Ecto neural progenitor cell (in vitro differentiated cells): ENCODE measurements at places on chromosomes 2 and 18.

DNA sequence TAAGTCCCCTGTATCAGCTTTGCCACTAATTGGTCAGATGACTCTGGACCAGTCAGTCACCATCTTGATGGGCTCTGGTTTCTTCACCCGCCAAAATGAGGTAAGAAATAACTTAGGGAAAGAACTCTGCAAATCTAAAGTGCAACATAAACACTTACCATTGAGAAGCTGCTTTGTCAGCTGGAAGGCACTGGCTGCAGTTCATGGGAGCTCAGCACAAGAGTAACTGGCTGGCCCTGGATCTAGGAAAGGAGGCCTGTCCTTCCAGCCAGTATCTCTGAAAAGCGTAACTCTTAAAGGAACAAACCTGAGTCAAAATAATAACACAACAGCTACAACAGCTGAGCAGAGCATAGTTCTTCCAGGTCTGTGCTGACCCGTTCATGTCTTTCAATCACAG is 123.9 kb downstream of the CACNB4 start:
- no peak for DNase-seq

DNA sequence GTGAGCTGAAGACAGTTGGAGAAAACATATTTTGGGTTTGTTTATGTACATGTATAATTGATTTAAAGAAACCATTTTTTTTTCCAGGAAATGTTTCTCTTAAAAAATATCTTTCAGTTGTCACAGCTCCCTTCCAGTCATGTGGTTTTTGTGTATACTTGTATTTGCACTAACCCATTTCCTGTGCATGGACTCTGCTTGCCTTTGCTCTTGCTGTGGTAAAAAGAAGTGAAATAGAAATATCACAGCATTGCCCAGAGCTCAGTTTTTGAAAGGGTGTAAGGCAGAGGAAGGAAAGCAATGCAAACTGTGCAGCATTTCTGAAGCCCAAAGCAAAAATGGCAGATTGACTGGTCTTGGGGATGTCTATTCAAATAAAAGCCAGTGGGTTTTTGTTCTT is 10.4 kb upstream of the DOCK10 start:
- DNase-seq, result no peak

- DNase-seq, result no peak
Measured at GRCh38 chr2:237024255-237024654, 61.4 kb upstream of the COPS8 start.

DNA sequence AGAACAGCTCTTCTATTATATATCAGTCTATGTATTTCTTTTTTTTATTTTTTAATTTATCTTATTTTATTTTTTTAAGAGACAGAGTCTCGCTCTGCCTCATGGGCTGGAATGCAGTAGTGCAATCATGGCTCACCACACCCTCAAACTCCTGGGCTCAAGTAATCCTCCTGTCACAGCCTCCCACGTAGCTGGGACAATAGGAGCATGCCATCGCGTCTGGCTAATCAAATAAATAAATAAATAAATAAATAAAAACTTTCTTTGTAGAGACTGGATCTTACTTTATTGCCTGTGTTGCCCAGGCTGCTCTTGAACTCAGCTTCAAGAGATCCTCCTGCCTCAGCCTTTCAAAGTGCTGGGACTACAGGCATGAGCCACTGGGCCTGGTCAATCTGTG is 117.0 kb downstream of the RBMS1 start:
- DNase-seq, result no peak

DNA sequence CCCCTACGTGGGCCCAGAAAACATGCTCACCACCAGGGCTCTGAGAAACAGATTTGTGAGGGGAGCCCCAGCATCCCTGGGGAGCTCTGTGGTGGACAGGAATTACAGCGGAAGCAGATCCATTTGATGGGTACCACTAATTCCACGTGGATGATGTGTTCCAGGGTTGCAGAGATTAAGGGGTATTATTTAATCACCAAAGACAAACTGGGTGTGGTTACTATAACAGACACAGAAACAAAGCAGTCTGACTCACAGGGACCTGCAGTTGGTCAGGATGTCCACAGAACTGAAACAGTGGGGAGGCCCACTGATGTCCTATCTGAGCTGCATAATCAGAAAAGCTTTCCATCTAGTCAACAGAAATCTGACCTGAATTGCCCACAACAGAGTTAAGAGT is 65.8 kb downstream of the PSMG2 start:
- DNase-seq, result no peak

- DNase-seq, result no peak
Measured at GRCh38 chr2:145273840-145274239, 753.9 kb upstream of the ZEB2 start.

DNA sequence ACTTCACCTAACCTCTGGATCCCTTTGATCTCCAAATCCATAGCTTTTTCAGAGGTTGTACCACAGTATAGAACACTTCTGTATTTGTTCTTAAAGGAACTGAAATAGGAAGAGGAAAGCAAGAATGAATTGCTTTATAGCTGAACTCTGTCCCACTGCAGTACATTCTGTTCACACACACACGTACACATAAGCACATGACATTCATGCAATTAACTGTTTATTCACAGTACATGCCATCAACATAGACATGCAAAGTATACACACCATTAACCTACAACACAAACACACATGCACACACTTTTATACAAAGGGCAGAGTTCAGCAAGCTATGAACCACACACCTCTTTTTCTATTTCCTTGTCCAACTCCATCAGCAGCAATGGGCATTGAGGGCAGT is 43.2 kb downstream of the MRPL33 start:
- no peak for DNase-seq

GRCh38 chr18:68504441-68505177 is 210.3 kb downstream of the TMX3 start:
- no peak for DNase-seq

- DNase-seq, result no peak
Measured at GRCh38 chr2:136381722-136382633, 264.0 kb upstream of the CXCR4 start.

DNA sequence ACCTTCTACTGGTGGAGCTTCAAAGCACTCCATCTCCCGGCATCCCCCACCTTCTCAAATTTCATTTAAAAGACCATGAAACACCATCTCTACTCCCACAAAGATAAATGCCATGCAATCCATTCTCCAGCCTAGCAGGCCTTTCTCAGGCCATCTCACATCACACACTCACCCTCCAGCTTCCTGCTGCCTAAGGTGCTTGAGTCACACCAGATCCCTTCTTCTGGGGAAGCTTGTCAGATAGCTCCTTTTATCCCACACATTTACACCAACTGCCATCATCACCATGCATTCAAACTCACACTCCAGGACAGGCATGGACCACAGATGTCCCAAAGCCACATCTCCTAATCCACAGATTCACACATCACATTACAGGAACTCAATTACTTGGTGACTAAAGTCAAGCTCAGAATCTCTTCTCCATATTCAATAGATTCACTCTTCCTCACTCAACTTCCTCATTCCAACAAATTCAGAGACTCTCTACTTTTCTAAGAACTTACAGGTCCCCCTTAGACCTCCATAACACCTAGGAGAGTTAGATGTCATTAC is 292.5 kb downstream of the TNS1 start:
- no peak for DNase-seq

DNA sequence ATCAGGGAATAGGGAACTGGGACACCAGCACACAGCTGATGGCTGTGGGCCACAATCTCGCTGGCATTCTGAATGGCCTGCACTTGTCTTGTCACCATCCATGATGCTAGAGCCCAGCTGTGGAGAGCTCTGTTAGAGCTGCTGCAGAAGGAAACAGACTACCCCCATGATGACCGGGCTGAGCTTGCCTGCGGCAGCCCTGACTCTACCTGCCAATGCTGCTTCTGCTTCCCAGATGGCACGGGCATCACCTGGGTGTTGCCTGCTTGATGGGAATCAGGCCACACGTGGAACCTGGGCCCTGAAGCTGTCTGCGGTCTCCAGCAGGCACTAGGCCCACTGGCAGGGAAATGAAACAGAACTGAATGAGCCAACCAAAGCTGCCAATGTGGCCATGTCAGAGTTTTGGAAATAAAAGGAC is 11.2 kb upstream of the DAW1 start:
- DNase-seq, result no peak

GRCh38 chr2:26522751-26523171 is 44.8 kb upstream of the OTOF start:
- DNase-seq, result no peak

DNA sequence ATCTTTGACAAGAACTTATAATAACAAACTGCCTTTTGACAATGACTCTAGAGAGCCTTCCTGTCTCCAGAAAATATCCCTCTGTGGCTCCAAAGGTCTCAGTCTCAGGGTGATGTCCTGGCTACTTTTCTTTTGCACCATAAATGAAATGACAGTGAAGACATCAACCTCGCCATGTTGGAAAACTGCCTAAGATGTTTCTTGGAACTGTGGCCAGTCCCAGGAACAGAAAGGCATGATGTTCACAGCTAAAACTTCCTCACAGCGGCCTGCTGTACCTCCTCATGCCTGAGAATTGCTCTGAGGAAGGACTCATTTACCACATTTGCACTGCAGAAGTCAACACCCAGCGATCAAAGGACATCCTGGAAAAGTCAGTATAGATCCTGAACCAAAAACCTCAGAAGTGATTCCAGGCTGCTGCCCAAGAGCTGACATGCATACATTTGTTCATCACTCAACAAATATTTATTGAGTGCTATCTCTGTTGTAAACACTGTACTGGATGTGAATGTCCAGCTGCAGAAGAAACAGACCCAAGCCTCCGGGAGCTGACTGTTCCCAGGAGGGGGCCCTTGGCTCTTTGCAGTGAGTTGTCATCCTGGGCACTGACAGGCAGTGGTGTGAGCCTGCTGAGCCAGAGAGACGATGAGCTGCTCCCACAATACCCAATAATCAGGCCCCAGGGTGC is 64.3 kb upstream of the ACSL3 start:
- no peak for DNase-seq

DNA sequence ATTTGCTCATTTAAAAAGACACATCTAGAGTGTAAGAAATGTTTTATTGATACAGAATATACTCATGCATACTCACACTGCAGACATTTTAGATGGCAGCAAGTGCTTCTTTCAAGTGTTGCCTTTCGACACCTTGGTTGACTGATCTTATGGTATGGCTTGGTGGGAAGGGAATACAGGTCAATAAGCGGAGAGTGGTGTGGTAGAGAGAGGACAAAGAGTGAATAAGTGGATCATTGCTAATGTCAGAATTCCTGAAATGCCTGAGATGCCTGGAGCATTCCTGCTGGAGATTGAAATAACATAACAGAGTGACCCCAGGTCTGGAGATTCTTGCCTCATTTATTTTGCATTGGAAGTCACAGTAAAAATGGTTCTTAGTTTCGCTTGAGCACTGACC is 76.7 kb downstream of the RND3 start:
- no peak for DNase-seq

DNA sequence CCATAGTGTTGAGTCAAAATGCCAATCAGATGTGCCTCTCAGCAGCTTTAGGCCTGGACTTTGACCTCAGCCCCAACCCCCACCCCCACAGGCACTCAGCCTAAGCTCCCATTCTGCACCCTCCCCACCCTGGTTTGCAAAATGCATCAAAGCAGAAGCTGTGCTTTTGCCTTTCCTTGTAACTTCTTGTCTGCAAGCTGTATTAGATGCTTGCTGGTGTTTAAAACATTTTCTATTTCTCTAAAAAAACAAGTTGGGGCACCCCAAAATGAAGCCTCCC is 26.6 kb upstream of the STEAP3 start:
- no peak for DNase-seq

DNA sequence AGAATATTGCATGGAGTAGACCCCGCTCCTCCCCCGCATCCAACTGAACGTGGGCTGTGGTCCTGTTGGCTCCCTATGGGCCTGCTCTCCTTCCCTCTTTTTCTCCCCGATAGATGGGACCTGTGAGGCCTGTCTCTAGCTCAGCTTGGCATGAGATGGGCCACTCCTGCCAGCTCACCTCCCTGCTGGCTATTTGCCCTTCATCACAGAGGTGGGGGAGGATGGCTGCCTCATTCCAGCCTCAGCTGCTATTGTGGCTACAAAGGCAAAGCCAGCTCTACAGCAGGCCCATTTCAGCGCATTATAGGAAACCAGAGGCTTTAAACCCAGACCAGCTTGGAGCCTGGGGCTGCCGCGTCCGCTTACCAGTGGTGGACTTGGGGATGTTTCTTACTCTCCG is 313.9 kb downstream of the GBX2 start:
- no peak for DNase-seq
